ENCODE measurements at places on chromosomes 2 and 18.

GRCh38 chr18:66548747-66549146 is 55.1 kb downstream of the CDH19 start:
- no peak for DNase-seq

DNA sequence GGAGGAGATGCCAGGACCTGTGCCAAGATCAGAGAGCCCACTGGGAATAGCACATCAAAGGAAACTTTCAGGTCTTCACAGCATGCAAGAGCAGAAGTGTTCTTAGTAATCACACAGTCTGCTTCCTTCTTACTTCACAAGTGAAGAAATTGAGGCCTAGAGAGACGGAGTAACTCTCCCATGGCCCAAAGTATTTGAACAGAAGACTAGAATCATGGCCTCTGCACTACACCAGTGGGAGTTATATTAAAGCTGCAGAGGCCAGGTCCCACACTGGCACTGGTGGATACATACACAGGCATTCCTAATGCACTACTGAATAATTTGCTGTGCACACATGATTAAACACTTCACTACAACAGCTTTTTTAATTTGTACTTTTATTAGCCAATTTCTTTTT is 107.6 kb upstream of the RMP24 start:
- DNase-seq = no peak

- DNase-seq = no peak
Observed at GRCh38 chr2:218679119-218679518, 7.2 kb downstream of the STK36 start.

DNA sequence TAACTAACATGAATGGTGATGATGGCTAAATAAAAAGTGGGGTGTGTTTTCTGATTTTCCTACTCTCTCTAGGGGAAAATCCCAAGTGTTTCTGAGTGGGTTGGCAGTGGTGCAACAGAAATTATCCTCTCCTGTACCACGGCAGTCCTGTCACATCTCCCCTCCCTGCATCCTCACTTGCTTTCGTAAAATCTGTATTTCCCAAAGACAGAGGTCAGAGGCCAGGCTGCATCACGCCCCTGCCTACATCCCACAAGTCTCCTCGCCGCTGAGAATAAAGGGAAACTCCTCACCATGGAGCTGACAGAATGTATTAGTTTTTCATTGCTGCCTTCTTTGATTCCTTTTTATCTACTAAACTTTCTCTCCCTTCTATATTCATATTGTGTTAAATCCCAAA is 13.1 kb downstream of the FBLN7 start:
- no peak for DNase-seq

GRCh38 chr2:108945969-108946368 is 43.1 kb downstream of the EDAR start:
- DNase-seq = no peak

- no peak for DNase-seq
Observed at GRCh38 chr2:23387221-23387550, 2.2 kb downstream of the KLHL29 start.

- no peak for DNase-seq
Observed at GRCh38 chr2:85920810-85921545, 32.2 kb upstream of the ST3GAL5 start.

DNA sequence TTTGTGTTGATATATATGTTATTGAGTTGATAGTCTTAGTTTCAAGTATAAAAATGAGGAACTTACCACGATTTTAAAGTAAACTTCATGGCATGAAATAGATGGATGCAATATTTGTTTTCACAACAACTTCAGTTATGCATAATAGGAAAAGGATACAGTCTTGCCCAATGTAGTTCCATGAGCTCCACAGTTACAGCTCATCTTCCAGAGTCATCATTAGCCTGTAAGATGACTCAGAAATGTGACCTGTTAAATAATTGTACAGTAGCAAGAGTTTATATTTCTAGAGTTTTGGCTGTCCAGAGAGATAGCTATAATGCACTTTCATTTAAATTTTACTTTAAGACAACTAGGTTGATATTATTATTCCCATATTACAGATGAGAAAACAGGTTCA is 80.9 kb upstream of the ARHGAP28 start:
- DNase-seq = no peak

GRCh38 chr2:202193881-202194353 is 44.5 kb downstream of the SUMO1 start:
- DNase-seq = no peak

DNA sequence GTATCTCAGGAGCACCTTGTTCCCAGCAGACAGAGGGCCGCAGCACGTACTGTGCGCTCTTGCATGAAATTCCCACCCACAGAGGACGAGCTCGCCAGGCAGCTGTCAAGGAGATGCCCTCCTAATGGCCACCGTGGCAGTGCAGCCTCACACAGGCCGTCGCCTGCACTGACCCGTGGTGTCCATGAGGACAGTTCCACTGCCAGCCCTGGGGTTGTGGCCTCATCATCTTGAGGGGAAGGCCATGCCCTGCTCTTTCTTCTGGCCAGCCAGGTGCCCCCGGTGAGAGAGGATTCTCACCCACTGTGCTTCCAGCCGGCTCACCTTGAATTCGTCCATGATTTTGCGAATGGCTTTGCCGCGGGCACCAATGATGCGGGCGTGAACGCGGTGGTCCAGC is 42.0 kb downstream of the ANO7 start:
- DNase-seq = no peak

- no peak for DNase-seq
Observed at GRCh38 chr2:231515603-231516002, 14.6 kb downstream of the NMUR1 start.

- DNase-seq = no peak
Observed at GRCh38 chr2:112876971-112877361, 34.0 kb upstream of the IL37 start.

DNA sequence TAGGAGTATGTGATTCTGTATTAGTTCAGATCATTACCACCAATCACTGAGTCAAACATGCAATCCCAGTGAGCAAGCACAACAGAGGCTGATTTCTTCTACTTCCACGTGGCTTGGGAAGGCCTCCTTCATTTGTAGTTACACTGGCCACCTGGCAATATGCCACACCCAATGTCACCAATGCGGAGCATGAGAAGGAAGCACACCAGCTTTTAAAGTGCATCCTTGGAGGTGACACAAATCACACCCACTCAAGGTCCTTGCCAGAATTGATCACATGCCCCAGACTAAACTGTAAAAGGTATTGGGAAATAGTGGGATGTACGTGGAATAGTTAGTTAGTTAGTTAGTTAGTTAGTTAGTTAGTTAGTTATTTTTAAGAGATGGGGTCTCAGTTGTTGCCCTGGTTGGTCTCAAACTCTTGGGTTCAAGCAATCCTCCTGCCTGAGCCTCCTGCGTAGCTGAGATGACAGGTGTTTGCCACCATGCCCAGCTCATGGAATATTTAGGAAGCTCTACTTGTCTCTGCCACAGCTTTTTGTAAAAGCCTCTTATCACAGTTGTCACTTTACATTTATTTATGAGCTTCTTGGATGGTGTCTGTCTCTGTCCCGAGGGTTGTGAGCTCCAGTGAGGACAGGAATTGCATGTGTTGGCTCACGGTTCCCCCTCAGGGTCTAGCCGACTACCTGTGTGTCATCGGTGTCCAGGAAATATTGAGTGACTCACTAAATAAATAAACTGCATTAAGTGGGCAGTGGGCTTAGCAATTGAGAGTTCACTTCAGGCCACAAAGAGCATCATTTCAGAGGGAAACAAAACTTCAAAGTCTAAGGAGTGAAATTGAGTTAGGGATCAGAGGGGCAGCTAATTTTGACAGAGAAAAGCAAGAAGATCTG is 28.1 kb upstream of the CAB39 start:
- no peak for DNase-seq

- DNase-seq = no peak
Observed at GRCh38 chr2:227280895-227281294, 44.2 kb upstream of the MFF start.

GRCh38 chr18:59479776-59480175 is 120.7 kb upstream of the LMAN1 start:
- DNase-seq = no peak

DNA sequence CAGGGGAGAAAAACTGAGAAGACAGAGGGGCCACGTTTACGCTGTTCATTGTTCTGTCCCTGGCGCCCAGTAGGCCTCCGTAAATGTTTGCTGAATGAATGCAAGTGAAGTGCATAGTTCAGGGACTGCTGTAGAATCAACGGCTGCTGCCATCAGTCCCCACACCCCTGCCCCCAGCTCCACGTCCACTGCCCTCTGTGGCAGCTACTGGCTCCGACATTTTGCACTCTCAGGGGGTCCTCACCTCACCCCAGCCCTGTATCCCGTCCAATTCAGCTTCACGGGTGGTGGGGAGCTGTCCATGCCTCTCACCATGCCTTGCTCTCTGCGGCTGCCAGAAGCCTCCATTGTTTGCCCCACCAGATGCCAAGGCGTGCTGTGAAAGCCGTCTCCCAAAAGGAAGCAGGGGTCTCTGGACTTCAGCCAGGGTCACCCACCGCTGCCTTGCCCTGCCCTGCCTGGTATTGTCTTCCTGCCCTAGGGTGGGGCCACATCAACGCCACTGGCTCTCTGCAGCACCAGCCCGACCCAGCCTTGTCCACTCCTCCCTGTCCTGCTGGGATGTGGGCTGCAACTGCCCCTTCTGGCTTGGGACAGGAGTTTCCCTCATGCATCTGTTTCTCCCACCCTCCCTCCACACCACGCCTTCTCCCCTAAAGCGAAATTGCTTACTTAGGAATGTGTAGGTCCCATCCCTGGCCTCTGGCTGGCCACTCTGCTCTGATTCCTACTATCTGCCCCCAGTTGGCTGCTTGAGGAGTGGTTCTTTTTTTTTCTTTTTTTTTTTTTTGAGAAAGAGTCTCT is 86.0 kb downstream of the RHOB start:
- no peak for DNase-seq

- DNase-seq = no peak
Observed at GRCh38 chr18:14940735-14941134, 192.8 kb downstream of the ANKRD30B start.

- peak; percentile 20 for DNase-seq
Observed at GRCh38 chr2:71545572-71546274, 92.4 kb downstream of the DYSF start.

DNA sequence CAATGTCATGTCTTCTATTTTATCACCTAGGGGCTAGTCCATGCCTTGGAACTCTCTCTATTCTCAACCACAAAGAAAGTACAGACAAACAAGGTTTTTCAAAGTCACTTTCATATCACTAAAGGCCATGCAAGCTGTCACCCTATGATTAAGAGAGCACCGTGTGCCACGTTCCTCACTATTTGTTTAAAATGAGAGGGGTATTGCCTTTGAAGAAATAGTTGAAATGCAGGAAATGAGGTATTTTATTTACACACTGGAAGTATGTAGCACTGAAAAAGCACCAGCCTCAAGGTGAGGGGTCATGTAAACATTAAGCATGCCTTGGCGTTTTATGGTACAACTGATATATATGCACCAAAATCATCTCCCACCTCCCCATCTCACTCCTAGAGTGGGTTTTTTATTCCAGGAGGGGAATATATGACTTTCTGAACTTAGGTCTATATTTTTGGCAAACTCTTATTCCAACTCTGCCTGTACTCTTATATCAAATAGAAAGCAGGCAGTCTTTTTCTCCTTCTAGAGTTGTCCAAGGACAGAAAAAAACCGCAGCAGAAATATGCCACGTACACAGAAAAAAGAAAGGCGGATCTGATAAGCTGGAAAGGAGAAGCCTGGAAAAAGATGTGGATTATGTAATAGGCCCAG is 53.5 kb downstream of the VSNL1 start:
- DNase-seq = no peak

- DNase-seq = no peak
Observed at GRCh38 chr2:239021651-239022436, 174.0 kb downstream of the TWIST2 start.

DNA sequence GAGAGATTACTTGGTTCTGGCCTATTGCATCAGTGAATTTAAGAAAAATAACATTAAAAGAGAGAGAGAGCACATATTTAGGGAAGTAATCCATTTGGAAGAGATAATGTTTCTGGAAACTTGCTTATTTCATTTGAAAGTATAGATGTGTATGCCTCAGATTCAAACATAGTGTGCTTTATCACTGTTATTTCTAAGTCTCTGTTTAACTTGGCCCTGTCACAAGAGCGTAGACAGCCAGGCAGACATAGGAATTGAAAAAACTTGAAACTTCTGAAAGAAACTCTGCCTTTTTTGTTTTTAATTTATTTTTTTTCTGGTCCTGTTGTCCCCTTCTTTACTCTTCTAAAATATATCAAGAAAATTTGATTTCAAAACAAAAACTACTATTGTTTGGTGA is 849.1 kb downstream of the CNTNAP5 start:
- no peak for DNase-seq

GRCh38 chr2:71932780-71933466 is 214.7 kb downstream of the CYP26B1 start:
- DNase-seq = no peak

DNA sequence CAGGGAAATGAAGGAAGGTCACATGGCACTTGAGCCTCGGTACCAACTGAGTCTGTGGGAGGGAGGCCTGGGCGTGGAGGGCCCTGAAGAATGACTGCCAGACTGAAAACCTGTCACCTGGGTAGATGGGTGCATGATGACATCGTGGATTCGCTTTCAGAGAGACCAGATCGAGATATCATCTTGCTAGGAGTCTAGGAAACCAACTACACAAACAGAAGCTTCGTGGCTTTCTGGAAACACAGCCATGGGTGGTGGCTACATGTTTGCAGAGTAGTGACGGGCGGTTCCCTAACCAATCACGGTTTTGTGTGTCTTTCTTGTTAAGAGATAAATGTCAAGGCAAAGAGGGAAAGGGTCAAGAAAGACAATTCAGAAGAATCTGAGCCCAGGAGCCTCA is 155.0 kb downstream of the EIPR1 start:
- peak; percentile 44 for DNase-seq

All from activated CD4-positive, alpha-beta T cell treated with anti-CD3 and anti-CD28 coated beads for 4 hours (primary cell).